ENCODE measurements at places on chromosomes 6 and 20. TPM values are rescaled to one million over a fixed set of nuclear protein-coding genes. Genes with fewer than 3 reads are reported as not detected.

SYNGAP1 gene
- 51.5 TPM for polyA plus RNA-seq

MOXD1 gene
- polyA plus RNA-seq = 220 TPM

SGK1 gene
- polyA plus RNA-seq = 75.8 TPM

TDRD6 gene
- 3.6 TPM for polyA plus RNA-seq

F13A1 gene
- polyA plus RNA-seq = 20.1 TPM

RHAG gene
- 0.56 TPM for polyA plus RNA-seq

BTN1A1 gene
- polyA plus RNA-seq = 0.23 TPM

KIF6 gene
- polyA plus RNA-seq = 4.0 TPM

ZNF831 gene
- 0.08 TPM for polyA plus RNA-seq

HFE gene
- 8.1 TPM for polyA plus RNA-seq

LST1 gene
- 6.3 TPM for polyA plus RNA-seq

- no peak for DNase-seq
Measured at GRCh38 chr20:62736407-62737071, 27.9 kb downstream of the NTSR1 start.

DNA sequence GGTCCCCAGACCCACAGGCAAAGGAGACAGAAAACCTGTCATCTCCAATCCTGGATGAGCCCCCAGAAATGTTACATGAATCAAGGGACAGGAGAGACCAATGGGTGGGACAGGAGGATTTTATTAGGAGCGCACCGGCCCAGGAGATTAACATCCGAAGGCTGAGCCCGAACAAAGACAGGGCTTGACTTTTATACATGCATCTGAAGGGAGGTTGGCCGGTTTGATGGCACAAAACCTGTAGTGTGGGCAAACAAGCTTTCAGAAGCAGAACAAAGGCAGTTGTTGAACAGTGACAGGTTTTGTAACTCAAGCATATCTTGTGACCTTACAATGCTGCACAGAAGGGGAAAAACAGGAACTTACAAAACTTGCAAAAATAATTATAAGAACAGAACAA lies 83.9 kb upstream of the GPR6 start:
- no peak for DNase-seq

DNA sequence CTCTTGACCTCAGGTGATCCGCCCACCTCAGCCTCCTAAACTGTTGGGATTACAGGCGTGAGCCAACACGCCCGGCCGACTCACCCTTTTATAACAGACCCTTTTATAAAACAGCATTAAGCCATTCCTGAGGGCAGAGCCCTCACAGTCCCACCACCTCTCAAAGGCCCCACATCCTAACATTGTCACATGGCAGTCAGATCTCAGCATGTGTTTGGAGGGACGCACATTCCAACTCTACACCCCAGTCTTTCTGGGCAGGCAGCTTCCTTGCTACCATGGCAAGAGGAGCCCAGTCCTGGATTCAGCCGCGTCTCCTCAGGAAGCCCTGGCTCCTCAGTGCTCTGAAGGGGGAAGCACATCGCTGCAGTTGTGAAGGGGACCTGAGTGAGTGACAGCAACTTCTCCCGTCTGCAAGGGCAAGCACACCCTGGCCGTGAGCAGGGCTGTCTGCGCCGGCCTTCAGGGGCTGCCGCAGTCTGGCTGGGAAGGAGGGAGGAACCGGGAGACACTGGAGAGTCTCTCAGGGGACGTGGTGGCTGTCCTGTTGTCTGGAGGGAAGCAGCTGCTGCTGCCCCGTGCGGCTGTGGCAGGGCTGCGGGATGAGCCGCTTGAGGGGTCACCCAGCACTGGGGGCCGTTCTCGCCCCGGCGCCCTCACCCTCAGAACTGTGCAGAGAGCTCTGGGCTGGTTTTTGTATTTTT lies 15.9 kb downstream of the OSBPL2 start:
- no peak for DNase-seq

- no peak for DNase-seq
Measured at GRCh38 chr6:109299776-109300564, 82.3 kb downstream of the CD164 start.

- DNase-seq = peak; percentile 30
Measured at GRCh38 chr20:49386848-49387580, 95.5 kb downstream of the KCNB1 start.

DNA sequence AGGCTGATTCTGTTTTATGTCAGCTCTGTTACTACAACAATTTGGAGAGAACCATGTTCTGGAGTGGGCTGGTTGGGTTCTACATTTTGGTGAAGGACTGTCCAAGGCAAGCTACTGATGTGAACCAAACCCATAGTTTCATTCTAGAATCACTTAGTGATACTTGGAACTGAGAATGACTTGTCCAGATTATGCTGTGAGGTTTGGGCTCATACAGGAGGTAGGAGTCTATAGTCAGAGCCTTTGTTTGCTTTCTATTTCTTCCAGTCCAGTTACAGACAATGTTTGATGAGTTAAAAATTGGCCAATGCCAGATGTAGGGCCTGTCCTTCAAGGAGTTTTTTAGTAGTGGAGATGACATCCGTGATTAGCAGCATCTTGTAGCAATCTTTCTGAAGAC lies 97.9 kb downstream of the LRRC1 start:
- DNase-seq = no peak

- DNase-seq = no peak
Measured at GRCh38 chr6:31737315-31737990, 1.1 kb upstream of the CLIC1 start.

DNA sequence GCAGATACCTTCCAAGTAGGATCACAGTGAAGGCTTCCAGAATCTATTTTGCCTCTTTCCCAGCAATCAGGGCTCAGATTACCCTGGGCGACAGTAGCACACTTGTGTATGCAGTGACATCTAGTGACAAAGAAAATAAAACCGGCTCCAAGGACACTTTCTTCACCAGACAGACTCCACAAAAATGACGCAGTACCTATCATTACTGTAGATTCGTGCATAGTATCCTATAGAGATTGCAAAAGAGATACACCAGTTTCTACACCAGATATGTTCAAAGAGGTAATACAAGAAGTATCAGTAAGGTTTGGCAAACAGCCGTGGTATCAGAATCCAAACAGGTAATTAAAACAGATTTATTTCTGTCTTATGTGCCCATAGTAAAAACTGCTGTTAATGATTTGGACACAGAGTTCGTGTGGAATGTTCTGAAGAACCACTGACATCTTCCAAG lies 600.4 kb upstream of the JAG1 start:
- peak; percentile 38 for DNase-seq

DNA sequence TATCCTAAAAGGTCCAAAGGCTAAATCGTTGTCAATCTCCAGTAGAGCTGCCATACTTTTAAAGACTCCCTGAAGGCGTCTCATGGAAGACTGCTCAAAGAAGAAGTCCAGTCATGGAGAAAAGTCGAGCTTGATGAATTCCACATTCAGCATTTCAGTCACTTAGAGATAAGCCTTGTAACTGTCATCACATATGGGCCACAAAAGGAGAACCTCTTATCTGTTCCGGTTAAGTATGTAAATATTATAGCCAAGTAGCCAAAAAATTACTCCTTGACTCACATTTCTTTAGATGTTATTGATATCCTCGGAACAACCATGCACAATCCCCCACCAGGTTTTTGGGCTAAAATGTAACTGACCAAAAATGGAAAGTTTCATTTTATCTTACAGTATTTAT lies 9.8 kb upstream of the CNKSR3 start:
- DNase-seq = no peak

DNA sequence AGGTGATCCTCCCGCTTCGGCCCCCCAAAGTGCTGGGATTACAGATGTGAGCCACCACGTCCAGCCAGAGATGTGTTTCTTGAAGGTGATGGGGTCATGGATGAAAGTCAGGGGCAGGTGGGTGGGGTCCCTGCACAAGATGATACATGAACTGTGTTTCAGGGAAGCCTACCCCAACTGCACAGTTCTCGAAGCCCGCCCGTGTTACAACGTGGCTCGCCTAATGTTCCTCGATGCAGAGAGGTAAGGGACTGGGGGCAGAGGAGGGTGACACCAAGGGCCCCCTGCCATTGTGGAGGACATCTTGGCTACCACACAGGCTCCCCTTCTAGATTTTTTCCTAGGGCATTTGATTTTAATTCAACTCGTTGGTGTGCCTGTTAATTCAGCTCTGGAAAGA lies 11.9 kb upstream of the CAPN11 start:
- DNase-seq = no peak

- DNase-seq = no peak
Measured at GRCh38 chr6:168428052-168428826, 12.7 kb upstream of the SMOC2 start.

DNA sequence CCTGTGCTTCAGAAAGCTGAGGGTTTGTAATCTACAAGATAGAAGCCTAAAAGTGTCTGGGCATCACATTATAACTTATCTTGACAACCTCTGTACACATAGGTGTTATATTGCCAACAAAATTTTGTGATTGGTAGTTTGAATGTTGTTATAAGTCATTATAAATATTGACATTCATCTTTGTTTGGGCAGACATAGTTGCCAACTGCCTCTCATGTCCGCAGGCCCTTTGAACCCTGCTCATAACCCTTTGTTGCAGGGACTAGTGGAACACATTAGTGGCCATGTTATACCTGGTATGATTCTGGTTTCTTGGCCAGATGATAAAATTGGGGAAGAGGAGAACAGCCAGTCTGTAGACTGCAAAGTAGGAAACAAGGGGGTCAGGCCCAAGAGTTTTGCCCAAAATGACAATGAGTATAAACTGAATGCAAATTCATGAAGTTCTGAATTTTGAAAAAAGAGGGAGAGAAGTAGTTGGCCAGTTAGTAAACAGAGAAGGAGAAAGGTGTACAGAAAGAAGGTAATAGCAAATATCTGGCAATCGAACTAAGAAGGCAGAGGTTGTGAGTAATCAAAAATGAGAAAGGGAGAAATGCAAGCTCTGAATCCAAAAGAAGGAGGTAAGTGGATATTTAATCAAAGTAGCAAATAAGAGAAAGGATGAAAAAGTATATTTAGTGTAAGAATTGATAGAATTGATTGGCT lies 21.6 kb upstream of the LMBRD1 start:
- no peak for DNase-seq

DNA sequence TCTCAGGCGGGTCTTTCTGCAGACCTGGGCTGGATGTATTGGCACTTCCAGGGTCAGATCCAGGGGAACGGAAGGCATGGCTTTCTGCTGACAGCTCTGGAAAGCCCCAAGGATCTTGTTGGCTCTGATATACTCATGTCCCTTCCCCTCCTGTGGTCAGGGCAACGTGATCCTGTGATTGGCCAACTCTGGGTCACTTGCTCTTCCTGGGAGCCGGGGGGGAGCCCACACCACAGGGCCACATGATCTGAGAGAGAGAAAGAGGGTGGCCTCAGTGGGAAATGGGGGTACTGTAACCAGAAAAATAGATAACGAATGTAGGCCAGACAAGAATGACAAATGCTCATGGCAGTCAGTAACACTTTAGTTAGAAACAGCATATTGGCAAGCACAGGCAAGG lies 223.0 kb downstream of the NFATC2 start:
- DNase-seq = no peak

GRCh38 chr6:95203153-95203754 lies 374.1 kb upstream of the MANEA start:
- DNase-seq = no peak

DNA sequence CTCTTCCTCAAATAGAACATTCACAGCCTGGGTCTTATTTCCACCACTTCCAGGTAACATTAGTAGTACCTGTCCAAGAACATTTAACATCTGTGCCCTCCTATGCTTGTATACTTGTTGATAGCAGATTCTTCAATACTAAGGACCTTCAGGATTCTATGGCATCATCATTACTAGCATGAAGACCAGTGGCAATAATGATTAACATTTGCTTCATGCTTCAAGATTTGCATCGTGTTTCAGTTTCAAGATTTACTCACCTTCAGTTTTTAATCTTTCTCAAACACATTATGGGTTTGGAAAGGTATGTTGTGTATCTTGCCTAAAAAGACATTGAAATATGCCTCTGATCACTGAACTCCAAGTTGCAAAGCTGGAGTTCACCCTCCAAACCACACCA lies 412.8 kb upstream of the NRSN1 start:
- DNase-seq = no peak

DNA sequence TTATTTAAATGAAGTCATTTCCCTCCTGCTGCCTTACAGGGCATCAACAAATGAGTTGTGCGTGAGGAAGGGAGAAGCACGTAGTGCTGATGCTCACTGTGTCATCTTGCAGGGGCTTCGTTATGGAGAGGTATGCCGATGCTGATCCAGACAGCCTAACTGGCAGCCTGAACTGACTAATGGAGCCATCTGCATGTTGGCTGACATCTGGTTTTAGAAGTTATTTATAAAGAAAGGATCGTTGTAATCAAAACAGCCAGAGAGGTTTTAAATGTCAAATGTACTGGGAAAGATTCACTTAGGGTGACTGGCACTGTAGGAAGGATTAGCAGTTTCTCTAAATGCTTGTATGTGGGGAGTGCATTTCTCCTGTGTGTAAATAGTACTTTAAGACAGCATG lies 54.6 kb downstream of the FARS2 start:
- no peak for DNase-seq

- DNase-seq = no peak
Measured at GRCh38 chr6:167776906-167777627, 49.6 kb upstream of the AFDN start.

- DNase-seq = no peak
Measured at GRCh38 chr6:105804424-105804823, 281.7 kb upstream of the PRDM1 start.

DNA sequence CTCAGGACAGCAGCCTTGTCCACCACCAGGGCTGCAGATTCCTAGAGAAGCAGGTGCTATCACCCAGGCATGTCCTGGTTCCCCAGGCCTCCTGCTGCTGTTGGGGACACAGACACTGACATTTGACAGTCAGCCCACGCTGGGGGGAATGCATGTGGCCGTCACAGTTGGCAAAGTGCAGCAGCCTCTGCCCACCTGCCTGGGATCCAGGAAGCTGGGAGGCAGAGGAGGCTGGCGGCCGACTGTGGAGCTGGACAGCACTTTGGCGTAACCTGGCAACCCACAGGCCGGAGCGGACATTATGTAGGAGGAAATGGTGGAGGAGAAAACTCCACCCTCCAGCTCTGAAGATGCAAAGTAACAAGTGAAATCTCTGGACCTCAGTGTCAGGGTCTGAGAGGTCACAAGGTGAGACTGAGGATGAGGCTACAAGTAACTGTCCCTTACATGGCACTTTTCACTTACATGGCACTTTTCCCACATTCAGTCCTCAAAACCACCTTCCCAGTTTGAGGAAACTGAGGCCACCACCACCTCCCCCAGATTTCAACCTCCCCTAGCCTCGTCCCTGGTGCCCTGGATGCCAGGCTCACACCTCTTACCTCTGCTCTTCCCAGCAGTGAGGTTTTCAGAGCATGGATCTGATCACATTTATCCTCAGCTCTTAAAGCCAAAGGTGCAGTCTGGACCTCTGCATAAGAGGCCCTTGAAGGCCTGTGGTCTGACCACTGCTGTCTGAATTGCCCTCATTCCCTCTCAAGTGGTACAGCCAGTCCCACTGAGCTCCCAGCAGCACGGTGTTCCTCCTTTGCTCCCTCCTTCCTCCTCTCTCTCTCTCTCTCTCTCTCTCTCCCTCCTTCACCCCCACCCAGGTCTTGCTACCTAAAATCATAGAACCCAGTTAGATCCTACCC lies 8.7 kb downstream of the MAP1LC3A start:
- DNase-seq = no peak
